Fibroblast of lung (primary cell): ENCODE measurements at places on chromosomes 3 and 15. TPM values are rescaled to one million over a fixed set of nuclear protein-coding genes. Genes with fewer than 3 reads are reported as not detected.

DNA sequence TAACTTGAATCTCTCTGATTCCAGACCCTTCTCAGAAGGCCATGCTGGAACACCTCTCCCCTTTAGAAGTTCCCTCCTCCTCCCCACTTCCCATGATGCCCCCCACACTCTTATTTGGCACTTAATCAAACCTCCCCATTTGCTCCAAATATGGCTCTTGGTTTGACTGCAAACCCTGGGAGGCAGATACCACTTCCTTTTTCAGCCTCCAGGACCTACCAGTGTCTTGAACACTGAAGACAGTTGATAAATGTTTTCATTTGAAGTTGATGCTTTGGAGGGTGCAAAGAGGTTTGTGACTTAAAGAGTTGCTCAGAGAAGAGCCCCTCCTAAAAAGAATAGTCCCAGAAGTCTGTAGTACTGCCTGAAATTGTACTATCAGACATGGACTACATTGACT is 61.5 kb downstream of the SEMA5B start:
- no peak for DNase-seq

Gene FOXB1
- polyA plus RNA-seq, result not detected in 2 replicates

Gene DPPA2
- polyA plus RNA-seq, result not detected in 2 replicates

Gene DUOXA2
- polyA plus RNA-seq, result not detected in 2 replicates

GRCh38 chr3:19348500-19348899 is 200.2 kb downstream of the KCNH8 start:
- DNase-seq, result no peak

- DNase-seq, result no peak
These were observed 191.4 kb downstream of the LRTM1 start for GRCh38 chr3:54736459-54736858.

- DNase-seq, result no peak
These were observed 346.6 kb upstream of the DCBLD2 start for GRCh38 chr3:99248130-99248529.

- no peak for DNase-seq
These were observed 105.5 kb downstream of the SEMA5B start for GRCh38 chr3:122921791-122922651.

DNA sequence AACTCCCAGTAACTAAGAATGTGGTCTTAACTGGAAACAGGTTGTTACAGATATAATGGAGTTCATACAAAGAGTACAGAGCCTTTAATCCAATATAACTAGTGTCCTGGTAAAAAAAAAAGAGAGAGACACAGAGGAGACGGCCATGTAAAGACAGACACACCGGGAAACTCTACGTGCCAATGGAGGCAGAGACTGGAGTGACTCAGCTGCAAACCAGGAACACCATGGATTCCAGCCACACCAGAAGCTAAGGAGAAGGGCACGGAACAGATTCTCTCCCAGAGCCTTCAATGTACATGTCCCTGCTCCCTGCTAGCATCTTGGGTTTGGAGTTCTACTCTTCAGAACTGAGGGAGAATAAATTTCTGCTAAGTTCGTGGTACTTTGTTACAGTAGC is 4.5 kb downstream of the RNF168 start:
- DNase-seq, result peak; percentile 23

Gene IGF2BP2
- polyA plus RNA-seq, result 5.5 and 7.1 TPM in 2 replicates

Gene EOMES
- polyA plus RNA-seq, result 0.01 TPM in 1 of 2 replicates, not detected in the other
